ENCODE measurements at places on chromosomes 2 and 18.

DNA sequence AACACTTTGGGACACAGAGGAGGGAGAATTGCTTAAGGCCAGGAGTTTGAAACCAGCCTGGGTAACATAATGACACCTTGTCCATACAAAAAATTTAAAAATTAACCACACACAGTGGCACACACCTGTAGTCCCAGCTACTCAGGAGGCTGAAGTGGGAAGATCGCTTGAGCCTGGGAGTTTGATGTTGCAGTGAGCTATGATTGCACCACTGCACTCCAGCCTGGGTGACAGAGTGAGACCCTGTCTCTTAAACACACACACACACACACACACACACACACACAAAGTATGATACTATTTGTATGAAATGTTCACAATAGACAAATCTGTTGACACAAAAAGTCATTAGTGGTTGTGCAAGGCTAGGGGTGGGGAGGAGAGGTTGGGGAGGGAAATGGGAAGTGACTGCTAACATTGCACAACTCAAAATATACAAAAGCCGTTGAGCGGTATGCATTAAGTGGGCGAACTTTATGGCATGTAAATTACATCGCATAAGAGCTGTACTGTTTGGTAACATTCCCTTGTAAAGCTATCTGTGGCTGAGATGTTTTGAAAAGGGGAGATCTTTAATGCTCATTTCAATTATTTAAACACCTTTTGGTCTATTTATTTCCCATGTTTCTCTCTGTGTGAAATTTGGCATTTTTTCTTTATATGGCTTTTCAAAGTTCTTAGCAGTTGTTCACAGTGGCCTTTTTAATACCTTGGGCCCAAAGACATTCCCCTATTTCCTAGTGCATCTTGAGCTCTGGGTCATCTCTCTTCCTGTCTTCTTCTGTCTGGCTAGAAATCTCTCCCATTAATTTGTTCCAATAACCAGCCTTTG lies 58.9 kb upstream of the ZNF516 start:
- peak; percentile 7 for DNase-seq

GRCh38 chr2:209578394-209579001 lies 154.7 kb downstream of the MAP2 start:
- DNase-seq = no peak

GRCh38 chr2:160909781-160910242 lies 250.4 kb upstream of the TANK start:
- DNase-seq = no peak

DNA sequence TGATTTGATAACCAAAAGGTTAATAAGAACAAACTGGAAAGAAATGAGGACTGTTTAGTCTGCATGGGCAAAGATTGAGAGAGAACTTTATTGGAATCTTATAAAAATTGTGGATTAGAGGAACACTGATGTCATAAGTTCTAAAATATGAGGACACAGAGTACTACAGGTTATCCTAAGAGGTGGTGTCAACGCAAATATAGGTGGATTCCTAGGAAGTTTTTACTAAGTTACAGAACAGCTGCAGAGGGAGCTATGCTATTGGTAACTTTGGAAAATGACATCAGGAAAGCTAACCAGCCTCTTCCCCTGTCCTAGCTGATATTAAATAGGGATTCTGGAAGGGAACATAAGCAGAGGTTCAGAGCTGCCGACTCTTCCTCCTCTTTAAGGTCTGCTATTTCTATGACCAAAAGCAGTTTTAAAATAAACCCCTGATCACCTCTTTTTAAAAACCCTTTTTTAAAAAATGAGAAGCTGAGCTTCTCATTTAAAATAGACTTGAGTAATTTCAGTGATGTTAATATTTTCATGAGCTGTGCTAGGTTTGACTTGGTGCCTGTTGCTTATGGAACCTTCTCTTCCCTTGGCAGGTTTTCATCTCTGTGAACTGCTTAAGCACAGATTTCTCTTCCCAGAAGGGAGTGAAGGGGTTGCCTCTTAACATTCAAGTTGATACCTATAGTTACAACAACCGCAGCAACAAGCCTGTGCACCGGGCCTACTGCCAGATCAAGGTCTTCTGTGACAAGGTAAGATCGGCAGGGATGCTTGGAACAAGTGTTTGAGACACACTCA lies 34.2 kb downstream of the GRHL1 start:
- no peak for DNase-seq

GRCh38 chr2:201108341-201108740 lies 7.6 kb upstream of the CFLAR start:
- no peak for DNase-seq

GRCh38 chr2:224151680-224152310 lies 112.7 kb upstream of the SERPINE2 start:
- DNase-seq = no peak
